K562 (cell line): ENCODE measurements at places on chromosomes 4 and X. TPM values are rescaled to one million over a fixed set of nuclear protein-coding genes. Genes with fewer than 3 reads are reported as not detected.

- DNase-seq: no peak
These were observed 373 bp upstream of the INTS6L start for GRCh38 chrX:135520022-135520552.

- DNase-seq: peak; percentile 26
These were observed 107.5 kb upstream of the RPL34 start for GRCh38 chr4:108512615-108513505.

- peak; percentile 18 for DNase-seq
These were observed 31.5 kb downstream of the PRPS1 start for GRCh38 chrX:107659768-107660167.

DNA sequence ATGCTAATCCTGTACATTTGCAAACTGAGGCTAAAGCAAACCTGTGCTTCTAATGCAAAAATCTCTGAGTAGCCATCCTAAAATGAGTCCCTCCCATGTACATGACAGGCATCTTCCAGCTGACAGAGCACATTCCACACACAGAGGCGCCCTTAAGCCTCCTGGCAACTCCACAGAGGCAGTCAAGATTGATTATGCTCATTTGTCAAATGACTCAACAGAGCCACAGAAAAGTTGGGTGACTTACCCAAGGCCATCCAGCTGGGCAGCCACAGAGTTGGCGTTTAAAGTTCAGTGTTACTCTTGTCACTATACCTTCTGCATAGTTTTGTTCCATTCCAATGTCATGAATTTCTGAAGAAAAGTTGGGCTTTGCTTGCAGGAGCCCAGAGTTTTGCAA is 394.6 kb upstream of the FGF13 start:
- DNase-seq: no peak

DNA sequence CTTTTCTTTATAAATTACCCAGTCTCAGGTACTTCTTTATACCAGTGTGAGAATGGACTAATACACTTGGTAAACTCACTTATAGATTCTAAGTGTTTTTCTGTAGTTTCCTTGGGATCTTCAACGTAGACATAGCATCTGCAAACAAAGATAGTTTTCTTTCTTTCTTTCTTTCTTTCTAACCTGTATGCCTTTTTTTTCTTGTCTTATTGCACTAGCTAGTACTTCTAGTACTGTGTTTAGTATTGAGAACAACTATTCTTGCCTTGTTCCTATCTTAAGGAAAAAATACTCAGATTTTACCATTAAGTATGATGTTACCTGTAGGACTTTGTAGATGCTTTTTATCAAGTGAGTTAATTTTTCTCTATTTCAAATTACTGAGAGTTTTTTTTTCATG is 102.2 kb downstream of the EDA start:
- DNase-seq: no peak

GRCh38 chrX:151723156-151723760 is 7.4 kb downstream of the FATE1 start:
- no peak for DNase-seq

- DNase-seq: peak; percentile 74
These were observed 23.7 kb upstream of the PNMA3 start for GRCh38 chrX:153032397-153033118.

DNA sequence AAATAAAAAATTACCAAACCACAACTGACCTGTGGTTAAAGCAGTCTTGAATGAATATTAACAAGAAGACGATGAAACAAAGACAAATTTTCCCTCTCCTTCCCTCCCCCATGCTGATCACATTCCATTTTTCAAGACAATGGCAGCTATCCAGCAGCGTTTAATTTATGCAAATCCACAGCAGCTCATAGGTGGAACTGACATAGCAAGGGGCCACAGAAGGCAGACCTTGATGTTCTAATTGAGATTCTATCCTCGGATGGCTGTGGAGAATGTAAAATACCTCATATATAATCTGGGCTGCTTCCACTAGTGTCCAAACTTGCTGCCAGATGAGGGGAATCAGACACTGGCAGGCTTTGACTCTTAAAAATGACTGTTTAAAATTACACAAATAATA is 211.5 kb downstream of the CHRDL1 start:
- no peak for DNase-seq

- DNase-seq: no peak
These were observed 5.9 kb downstream of the THAP9 start for GRCh38 chr4:82906469-82906868.

DNA sequence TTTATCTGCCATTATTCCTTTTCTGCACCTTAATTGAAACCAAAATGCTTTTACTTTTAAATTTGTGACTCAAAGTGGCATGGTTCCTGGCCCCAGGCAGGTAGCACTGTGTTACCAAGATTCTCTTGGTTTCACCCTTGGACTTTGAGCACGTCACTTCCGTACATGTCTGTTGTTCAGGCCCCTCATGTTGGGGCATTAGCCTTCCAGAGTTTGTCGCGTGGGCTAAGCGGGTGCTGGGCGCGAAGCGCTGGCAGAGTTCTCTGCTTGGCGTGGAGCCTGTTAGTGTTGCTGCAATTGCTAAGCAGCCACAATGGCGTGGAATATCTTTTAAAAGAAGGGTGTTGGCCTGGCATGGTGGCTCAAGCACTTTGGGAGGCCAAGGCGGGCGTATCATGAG is 14.0 kb upstream of the TADA2B start:
- DNase-seq: no peak

DNA sequence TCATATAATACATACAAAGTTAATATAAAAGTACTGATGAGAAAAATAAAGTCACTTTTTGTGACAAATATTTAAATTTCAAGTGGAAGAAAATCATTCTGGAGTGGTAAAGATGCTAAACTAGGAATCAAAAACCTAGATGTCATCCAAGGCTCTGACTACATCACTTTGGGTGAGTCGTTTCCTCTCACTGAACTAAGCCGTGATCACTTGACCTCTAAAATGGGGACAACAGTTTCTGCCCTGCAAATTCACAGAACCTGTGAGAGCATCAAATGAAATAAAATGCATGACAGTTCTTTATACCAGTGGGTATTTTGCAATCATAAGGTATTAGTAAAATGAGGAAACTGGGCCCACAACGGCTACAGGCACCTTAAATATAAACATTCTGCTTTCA is 63.8 kb downstream of the PRDM5 start:
- DNase-seq: no peak

DNA sequence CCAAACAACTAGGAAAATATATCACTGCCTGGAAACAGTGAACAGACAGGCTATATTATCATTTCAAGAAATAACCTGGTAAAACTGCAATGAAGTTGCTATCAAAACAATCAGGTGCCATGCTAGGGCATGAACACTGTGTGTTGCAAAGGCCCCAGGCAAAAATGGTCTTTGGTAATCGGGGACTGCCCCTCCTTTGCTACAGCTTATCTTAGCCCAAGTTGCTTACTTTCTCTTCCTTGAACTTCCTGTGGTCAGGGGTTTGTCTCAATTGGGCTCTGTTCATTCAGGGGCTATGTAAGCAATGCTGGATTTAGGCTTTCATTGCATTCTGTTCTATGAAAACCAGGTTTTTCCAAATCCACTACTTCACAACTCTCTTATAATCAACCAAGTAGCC is 30.4 kb downstream of the SCML1 start:
- DNase-seq: no peak

DNA sequence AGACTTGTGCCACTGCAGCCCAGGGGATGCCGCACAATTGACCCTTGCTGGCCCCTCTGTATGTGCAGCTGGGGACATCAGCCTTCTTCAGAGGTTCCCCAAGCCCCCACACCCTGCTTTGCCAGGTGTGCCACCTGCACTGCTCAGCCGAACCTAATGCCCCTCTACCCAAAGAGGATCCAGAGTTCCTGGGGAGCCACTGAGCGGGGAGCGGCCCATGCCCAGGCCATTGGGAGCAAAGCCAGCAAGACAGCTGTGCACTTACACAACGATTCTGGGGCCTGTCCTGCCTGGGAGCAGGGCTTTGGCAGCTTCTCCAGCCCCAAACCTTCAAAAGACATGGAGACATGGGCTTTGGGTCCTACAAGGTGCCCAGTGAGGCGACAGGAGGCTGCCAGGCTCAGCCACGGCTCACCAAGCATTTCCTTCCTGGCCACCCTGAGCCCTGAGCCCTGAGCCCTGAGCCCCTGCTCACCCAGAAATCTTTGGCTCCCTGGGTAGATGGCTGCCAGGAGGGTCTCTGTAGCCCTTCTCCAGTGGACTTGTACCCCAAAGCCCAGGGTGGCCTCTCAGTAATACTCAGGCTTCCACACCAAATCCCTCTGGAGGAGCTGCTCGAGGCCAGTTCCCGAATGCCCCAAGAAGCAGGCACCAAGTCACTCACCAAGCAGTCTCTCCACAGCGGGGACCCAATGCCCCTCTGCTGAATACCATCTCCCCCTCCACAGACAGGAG is 13.0 kb downstream of the PNMA6E start:
- DNase-seq: no peak

- DNase-seq: no peak
These were observed 142.6 kb downstream of the EGF start for GRCh38 chr4:110055158-110055768.

DNA sequence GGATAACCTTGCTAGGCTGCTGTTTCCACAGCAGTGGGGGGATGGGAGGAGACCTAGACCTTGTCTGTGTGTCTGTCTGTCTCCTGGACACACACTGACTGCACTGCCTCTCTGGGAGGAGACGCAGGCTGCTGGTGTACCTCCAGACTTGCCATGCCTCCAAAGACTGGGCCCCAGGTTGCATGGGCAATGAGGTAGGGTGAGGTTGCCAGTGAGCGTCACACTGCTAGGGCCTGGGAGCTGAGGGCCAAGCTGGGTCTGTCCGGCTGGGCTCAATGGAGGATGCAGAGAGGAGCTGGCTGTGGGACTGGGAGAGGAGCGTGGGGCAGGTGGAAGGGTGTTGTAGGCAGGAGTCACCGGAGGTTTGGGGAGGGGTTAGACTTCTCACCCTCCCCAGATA is 16.6 kb downstream of the MAGED2 start:
- DNase-seq: no peak

The LONRF3 gene
- 9.4 and 10.1 TPM in 2 replicates for total RNA-seq

The ARHGAP6 gene
- 46.9 and 55.0 TPM in 2 replicates for total RNA-seq

The VEGFD gene
- 0.31 TPM in 1 of 2 replicates, not detected in the other for total RNA-seq

The ZAR1 gene
- 0.84 and 0.94 TPM in 2 replicates for total RNA-seq

The FRAS1 gene
- total RNA-seq: 0.07 and 0.11 TPM in 2 replicates

The SLC25A4 gene
- 28.4 and 30.3 TPM in 2 replicates for total RNA-seq

The DCX gene
- not detected in 2 replicates for total RNA-seq

The RBM46 gene
- not detected in 2 replicates for total RNA-seq
